ENCODE measurements at places on chromosomes 16 and 17.

DNA sequence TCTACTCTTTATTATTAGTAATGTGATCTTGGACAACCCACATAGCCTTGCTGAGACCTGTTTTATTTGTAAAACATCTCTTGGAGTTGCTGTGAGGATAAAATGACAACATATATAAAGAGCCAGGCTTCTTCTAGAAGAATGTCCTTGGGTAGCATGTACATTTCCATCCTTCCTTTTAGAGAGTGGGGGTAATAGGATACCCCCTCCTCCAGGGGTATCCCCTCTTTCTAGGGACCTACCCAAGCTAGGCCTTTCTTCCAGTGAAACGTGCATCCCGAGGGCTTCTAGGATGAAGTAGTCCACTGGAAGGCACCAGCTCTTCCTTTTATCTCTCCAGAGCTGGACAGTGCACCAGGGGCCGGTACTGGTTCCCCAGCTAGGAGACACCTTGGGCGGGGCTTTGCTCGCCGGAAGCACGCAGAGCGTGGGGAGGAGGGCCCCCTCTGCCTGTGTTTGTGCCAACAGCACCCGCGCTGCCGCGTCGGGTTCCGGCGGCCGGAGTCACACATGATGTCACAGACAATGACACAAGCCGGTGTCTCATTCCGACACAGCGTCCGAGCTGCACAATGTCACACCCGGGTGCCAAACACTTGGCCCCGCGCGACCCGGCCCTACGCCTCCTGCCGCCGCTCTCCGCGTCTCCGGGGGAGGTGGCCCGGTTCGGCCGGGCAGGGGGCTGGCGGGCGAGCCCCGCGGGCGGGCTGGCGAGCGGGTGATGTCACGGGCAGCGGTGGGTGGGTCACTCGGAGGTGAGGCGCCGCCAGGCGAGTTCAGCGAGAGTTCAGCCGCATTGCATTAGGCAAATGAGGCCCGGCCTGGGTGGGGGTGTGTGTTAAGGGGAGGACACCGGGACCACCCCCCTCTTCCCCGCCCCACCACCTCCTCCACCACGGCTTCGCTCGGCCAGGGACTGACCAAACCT is 23.4 kb downstream of the GJD3 start:
- peak; percentile 69 for DNase-seq

DNA sequence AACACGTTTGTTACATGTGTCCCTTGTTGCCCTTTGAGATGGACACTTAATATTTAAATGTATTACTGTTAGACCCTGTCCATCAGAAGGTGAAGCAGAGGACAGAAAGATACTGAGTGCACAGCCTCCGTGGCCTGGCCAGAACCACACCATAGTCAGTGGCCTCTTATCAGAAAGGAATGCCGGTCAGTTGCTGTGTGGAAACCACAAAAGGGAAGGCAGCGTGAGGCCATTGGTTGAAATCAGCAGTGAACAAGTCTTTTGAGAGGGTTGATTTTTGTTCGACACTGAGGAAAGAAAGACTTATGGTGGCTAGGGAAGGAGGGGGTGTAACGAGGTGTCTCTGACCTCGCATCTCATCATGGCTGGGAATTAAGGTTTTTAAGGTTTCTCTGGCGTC is 85.4 kb upstream of the CLEC18A start:
- no peak for DNase-seq

GRCh38 chr16:52466994-52467393 is 79.9 kb downstream of the TOX3 start:
- no peak for DNase-seq

DNA sequence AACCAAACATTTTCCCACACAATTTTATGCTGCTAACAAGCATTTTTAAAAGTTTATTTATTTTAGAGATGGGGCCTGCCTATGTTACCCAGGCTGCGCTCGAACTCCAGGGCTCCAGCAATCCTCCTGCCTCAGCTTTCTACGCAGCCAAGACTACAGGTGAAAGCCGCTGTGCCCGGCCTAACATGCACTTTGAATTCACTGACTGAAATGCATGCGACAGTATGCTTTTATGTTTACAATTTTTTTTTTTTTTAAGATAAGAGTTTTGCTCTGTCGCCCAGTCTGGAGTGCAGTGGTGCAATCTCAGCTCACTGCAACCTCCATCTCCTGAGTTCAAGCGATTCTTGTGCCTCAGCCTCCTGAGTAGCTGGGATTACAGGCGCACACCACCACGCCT is 47.8 kb downstream of the MAP1LC3B start:
- no peak for DNase-seq

- no peak for DNase-seq
Observed at GRCh38 chr16:85829751-85830445, 30.4 kb downstream of the COX4I1 start.

GRCh38 chr17:1541367-1541904 is 21.2 kb downstream of the PITPNA start:
- no peak for DNase-seq

- no peak for DNase-seq
Observed at GRCh38 chr17:61444831-61445230, 7.4 kb upstream of the TBX4 start.

DNA sequence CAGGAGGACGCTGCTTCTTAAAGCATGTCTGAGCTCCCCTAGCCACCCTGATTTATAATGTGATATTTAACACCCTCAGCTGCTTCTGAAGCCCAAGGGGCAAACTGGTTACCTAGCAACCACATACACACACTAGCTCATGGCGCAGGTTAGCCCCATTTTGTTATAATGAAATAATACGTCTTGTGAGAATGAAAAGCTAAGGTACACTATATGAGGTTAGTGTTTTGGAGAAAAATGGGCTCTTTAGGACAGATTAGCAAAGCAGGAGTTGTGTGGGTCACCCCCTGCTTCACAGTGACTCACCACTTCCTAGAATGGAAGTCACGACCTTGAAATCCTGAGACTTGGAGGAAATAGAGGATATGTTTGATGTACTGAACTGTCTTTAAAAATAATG is 404.8 kb upstream of the HSBP1 start:
- DNase-seq, result no peak

- no peak for DNase-seq
Observed at GRCh38 chr16:84992717-84993075, 18.6 kb downstream of the ZDHHC7 start.
